ENCODE measurements at places on chromosomes 7 and 10.

DNA sequence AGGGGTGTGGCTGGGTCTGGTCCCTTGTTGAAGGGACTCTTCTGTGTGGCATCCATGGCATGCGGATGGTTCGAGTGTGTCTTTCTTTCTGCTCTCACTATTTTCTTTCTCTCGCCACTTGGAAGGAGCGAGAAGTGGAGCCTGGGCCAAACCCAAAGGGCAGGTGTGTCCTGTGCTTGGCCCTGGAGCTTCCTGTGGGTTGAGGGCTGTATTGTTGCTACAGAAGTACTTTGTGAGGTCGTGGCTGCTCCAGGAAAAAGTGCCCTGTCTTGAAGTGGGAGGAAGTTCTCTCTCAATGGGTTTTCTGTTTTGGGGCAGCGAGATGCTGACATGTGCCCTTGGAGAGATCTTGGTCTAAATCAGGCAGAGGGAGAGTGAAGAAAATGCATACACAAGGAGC, 72.0 kb downstream of the DOCK1 start:
- DNase-seq = no peak

DNA sequence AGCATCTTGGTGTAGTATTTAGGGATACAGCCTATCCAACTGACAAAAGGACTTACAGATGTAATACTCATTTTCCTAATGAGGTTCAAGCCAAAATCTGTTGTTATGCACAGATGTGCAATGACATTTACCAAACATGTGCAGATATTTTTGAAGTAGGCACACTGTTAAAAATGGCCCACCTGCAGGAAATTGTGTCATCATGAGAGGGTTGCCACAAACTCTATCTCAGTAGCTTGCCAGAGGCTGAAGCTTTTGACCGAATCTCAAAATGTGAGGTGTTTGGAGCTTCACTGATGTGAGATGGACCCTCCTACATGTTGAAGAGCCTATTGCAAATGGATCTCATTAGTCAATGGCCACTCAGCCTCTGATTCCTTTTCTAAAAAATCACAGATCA, 89.7 kb upstream of the CSTF2T start:
- DNase-seq = no peak

DNA sequence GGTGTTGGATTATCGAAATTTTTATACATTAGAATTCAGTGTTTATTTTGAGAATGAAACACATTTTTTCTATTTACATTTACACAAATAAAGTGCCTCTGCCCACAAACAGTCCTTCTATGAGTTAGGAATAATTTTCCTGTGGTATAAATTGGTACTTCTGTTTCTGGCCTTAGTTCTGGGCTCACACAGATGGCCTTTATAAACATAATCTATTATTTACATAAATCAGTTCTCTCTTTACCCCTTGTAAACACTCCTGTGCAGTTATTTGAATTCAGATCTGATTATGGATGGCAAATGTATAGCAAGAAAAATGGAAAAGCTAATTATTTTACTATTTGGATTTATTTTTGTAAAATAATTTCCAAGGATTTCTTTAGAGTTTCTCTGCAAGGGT, 143.2 kb downstream of the PRKG1 start:
- no peak for DNase-seq

- DNase-seq = no peak
These were observed 405.7 kb upstream of the RNF32 start for GRCh38 chr7:156234666-156235494.

DNA sequence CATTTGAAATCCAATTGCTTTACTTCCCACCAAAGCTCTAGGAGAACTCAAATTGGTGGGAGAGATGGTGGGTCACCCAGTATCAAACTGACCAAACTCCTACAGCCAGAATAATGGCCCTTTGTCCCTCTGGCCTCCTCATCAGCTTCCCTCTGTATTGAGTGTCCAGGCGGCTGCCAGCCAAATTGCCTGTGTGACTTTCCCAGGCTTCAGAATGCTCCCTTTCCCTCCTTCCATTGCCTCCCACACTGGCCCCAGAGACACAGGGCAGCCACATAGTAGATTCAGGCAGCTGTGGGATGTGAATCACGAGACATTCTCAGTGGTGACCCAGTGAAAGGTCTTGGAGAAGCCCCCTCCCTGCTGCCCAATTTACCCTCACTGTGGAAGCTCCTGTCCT, 12.7 kb upstream of the VDAC2 start:
- peak; percentile 45 for DNase-seq

DNA sequence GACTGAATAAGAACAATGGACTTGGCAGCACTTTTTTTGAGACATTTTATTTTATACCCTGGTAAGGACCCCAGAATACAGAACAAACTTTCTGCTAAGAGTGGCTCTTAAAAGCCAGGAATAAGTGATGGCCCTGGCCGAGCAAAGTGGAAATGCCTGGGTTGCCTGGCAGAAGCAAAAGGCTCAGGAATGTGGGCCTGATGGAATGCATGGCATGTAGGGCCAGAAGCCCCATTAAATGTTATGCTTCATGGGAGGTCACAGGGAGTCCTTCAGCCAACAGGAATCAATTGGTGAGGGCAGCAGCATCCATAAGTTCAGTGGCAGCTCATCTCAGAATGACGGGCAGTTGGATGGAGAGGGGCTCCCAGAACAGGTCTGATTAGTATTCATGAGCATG, 301.5 kb upstream of the CACNA2D1 start:
- DNase-seq = no peak

DNA sequence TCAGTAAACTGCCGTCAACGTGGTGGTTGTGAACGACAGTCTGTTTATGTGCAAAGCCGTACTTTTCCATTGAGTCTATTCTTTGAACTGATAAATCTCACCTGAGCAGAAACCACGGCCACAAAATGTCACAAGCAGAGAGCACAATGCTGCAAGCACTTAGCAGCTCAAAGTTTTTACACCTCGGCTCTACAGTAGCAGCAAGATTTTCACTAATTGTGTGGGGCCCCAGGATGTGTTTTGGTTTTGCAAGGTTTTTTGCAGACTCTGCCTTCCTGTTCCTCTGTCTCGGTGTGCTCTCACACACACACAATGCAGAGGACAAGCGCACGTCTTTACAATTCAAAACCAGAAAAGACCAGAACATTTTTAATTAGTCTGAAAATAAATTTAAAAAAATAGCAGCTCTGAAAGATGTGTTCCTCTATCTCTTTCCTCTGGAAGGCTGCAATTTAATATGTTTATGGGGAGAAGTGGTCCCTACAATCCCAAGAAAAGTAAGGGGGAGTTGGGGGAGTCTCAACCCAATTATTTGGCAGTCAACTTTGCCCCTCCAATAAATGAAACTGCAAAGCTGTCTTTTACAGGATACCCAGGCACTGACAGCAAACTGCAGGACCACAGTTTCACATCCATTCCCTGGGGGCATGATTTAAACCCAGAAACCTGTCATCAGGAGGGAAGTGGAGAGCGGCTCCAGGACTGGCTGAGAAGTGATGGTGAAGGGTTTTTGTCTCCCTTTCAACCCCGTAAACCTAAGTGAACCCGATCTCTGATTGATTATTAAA, 73.8 kb upstream of the SFMBT2 start:
- DNase-seq = no peak

DNA sequence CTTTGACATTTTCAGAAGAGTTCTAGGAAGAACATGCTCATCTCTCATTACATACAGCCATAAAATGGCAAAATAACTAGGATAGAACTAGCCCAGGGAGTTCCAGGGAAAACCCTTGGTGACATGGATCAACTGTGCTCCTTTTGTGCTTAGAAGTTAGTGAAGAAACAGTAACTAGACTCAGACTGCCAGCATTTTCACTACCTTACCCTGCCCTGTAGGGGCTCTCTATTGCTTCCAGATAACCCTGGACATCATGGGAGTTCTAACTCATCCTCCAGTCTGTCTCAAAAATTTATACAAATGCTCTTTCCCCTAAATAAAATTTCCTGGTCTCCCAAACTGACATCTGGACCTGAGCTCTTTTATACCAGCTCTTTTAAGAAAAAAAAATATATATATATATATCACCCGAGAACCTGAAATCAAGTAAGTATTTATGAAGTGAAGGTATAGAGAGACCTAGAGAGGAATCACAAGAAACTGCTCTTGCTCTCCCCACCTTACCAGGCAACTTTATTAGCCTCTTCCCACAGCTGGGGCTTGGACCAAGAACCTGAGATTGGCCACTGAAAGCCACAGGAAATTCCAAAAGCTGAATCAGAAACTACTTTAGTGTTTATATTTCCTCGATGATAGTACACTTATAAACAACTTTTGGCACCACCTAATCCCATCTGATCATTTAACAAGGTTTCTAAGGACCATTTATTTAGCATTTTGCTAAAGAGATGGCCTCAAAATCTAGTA, 101.4 kb downstream of the RELN start:
- no peak for DNase-seq

DNA sequence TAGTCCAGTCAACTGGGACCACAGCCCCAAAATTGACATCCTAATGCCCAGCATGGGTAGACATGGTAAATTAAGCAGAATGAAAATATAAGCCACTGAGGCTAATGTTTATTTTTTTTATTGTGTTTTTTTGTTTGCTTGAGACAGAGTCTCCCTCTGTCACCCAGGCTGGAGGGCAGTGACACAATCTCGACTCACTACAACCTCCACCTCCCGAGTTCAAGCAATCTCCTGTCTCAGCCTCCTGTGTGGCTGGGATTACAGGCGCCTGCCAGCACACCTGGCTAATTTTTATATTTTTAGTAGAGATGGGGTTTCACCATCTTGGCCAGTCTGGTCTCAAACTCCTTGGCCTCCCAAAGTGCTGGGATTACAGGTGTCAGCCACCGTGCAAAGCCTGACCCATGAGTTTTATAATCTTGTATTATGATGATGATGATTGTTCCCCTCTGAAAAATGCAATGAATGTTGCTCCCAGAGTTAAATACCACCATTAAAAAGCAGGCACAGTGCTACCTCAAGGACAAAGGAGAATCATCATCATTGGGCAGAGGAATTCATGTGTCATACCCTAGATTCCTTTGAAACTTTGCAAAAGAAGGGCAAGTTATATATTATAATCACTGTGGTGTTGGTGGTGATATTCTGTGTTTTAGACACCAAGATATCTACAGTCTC, 228.0 kb downstream of the PARD3 start:
- no peak for DNase-seq

DNA sequence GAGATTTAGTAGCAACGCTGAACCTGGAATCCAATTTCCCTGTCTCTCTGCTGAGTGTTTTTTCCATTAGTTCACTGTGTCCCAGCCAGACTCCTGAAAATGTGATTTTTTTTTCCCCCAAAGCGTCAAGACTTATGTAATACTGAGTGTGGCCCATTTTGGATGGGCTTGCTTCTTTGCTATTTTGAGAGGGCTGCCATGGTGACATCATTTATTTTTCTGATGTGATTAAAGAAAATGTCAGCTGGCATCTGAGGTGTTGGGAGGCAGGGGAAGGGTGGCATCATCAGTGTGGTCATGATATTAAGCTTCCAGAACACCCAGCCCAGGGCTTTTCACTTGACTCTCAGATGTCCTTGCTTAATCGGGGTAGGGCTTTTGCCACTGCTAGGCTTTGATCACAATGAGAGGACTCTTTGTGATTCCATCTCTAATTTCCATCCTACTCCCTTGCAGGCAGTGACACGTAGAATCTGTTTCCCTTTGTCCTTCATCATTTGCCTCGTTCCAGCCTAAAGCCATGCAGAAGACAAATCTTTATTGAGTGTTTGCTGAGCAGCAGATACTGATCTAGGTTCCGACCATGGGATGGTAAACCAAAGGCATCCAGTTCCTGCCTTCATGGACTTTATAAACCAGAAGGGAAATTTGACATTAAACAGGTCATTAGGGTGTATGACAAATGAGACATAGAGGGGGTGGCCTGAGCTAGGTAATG, 7.4 kb downstream of the ZNF365 start:
- DNase-seq = no peak

DNA sequence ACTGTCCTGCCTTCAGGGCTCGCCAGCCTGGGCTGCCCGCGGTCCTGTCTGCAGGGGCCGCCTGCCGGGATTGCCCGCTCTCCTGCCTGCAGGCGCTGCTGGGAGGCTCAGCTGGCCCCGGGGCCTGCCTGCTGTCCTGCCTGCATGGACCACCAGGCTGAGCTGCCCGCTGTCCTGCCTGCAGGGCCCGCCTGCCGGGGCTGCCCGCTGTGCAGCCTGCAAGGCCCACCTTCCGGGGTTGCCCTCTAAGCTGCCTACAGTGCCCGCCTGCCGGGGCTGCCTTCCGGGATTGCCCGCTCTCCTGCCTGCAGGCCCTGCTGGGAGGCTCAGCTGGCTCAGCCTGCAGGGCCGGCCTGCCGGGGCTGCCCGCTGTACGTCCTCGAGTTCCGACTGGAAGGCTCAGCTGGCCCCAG, 164.4 kb downstream of the GLRX3 start:
- DNase-seq = no peak

GRCh38 chr10:49300140-49300974, 1.4 kb downstream of the C10orf71 start:
- no peak for DNase-seq

- no peak for DNase-seq
These were observed 27.1 kb downstream of the YKT6 start for GRCh38 chr7:44227911-44228310.

GRCh38 chr7:47361746-47362215, 220.1 kb downstream of the TNS3 start:
- DNase-seq = no peak

GRCh38 chr10:22324893-22325271, 4.0 kb downstream of the BMI1 start:
- no peak for DNase-seq

DNA sequence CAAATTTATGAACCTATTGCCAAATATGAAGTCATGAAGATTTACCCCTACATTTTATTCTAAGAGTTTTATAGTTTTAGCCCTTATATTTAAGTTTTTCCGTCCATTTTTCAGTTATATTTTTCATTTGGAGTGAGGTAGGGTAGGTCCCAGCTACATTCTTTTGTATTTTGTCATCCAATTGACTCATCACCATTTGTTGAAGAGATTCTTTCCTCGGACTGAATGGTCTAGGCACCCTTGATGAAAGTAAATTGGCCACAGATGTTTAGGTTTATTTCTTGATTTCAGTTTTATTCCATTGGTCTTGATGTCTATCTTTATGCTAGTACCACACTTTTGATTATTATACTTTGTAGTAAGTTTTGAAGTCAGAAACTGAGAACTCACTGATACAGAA, 22.7 kb downstream of the CYP2C19 start:
- no peak for DNase-seq

All from dorsolateral prefrontal cortex (tissue), 122 donors.